Stimulated activated CD8-positive, alpha-beta memory T cell treated with anti-CD3 and anti-CD28 coated beads, Interleukin-4, amount 100 ng/mL, for 1 hour (primary cell): ENCODE measurements at places on chromosomes 3 and 15.

DNA sequence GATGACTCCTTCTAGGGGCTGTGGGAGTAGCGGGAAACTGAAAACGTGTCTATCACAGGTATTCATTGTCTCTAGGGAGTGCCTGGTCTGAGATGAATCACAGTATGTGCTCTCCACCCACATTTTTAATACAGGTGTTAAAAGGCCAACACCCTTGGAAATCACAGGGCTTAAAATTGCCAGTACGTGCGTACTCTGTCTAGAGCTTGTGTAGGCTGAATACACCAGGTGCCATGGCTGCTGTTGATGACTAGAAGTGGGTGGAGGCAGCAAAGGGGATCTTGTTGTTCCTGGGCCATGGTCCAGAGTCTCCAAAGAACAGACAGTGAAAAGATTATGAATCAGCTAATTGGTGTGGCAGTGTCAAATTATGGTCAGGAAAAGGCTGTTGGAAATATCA is 35.1 kb upstream of the P3H2 start:
- no peak for DNase-seq

- DNase-seq: no peak
Measured at GRCh38 chr3:170517242-170517945, 68.5 kb downstream of the SLC7A14 start.

GRCh38 chr3:4827767-4828166 is 151.5 kb upstream of the BHLHE40 start:
- no peak for DNase-seq

DNA sequence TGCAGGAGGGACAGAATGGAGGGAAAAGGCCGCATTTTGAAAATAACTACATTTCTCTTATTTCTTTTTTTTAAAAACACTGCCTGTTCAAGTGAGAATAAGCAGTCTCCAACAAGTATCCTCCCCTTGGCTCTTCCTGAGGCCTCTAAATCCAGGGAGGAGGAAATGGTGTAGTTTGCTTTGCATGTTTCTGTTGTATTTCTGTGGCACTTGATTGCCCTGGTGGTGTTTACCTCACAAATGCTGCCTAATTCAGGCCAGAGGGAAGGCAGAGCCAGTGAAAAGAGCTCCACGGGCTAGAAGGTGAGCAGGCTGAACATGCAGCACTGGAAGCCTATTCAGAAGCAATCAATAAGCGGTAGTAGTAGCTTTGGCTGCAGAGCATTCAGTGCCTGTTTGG is 149.3 kb upstream of the ATP11B start:
- no peak for DNase-seq

GRCh38 chr15:42507514-42507913 is 12.1 kb downstream of the SNAP23 start:
- DNase-seq: no peak

GRCh38 chr3:59998058-59998457 is 948.2 kb upstream of the CFAP20DC start:
- no peak for DNase-seq
